IMR-90 (cell line): ENCODE measurements at places on chromosomes 1 and 21. TPM values are rescaled to one million over a fixed set of nuclear protein-coding genes. Genes with fewer than 3 reads are reported as not detected.

Gene PPP2R5A
- total RNA-seq = 8.4 and 15.3 TPM in 2 replicates

Gene CLDN17
- not detected in 2 replicates for total RNA-seq

Gene LCE2A
- total RNA-seq = not detected in 2 replicates

Gene S1PR1
- 12.5 and 12.9 TPM in 2 replicates for total RNA-seq

Gene OR2T11
- total RNA-seq = not detected in 2 replicates

Gene MATN1
- total RNA-seq = 0.56 TPM in 1 of 2 replicates, not detected in the other

Gene C1QA
- not detected in 2 replicates for total RNA-seq

Gene SMYD3
- 32.5 and 37.6 TPM in 2 replicates for total RNA-seq

Gene RIMS3
- 0.28 and 0.36 TPM in 2 replicates for total RNA-seq

Gene FMO5
- total RNA-seq = 0.36 and 0.83 TPM in 2 replicates

Gene ZNF593OS
- total RNA-seq = not detected in 2 replicates

Gene IKBKE
- 21.4 and 24.0 TPM in 2 replicates for total RNA-seq

Gene WLS
- 139 and 157 TPM in 2 replicates for total RNA-seq

Gene EFNA3
- total RNA-seq = 0.56 and 0.72 TPM in 2 replicates

Gene SPATA45
- total RNA-seq = not detected in 2 replicates

Gene SPRR5
- total RNA-seq = not detected in 2 replicates

Gene OR6K3
- not detected in 2 replicates for total RNA-seq

Gene C1orf116
- under 0.01 TPM in 1 of 2 replicates, not detected in the other for total RNA-seq

Gene RNU1-2
- under 0.01 TPM in 2 replicates for total RNA-seq

Gene TAF1A
- 5.4 and 10.0 TPM in 2 replicates for total RNA-seq

Gene SPRR1A
- not detected in 2 replicates for total RNA-seq

Gene TBX19
- 0.18 and 0.28 TPM in 2 replicates for total RNA-seq

Gene WNT3A
- not detected in 2 replicates for total RNA-seq

Gene CCDC18
- total RNA-seq = 7.3 and 20.0 TPM in 2 replicates

Gene AK5
- total RNA-seq = 25.8 and 54.7 TPM in 2 replicates

Gene NIBAN1
- 10.0 and 10.3 TPM in 2 replicates for total RNA-seq

Gene OR2AK2
- total RNA-seq = not detected in 2 replicates

Gene CAPN2
- 430 and 460 TPM in 2 replicates for total RNA-seq

Gene LCE1D
- not detected in 2 replicates for total RNA-seq

Gene BSND
- total RNA-seq = not detected in 2 replicates

Gene CASP9
- total RNA-seq = 5.3 and 7.0 TPM in 2 replicates

Gene IRF2BP2
- total RNA-seq = 37.2 and 47.0 TPM in 2 replicates

Gene RXFP4
- not detected in 2 replicates for total RNA-seq

Gene NUP133
- 30.5 and 33.1 TPM in 2 replicates for total RNA-seq

Gene COL6A2
- total RNA-seq = 208 and 222 TPM in 2 replicates

Gene TP73
- total RNA-seq = not detected in 2 replicates

Gene TIAM1
- total RNA-seq = 9.2 and 9.3 TPM in 2 replicates

Gene GABRD
- total RNA-seq = not detected in 2 replicates

Gene PPFIA4
- 3.6 and 5.4 TPM in 2 replicates for total RNA-seq

Gene SDC3
- total RNA-seq = 13.1 and 14.2 TPM in 2 replicates

Gene FLG2
- total RNA-seq = not detected in 2 replicates

Gene FMO3
- under 0.01 TPM in 1 of 2 replicates, not detected in the other for total RNA-seq

Gene MAP10
- 1.1 TPM in 2 replicates for total RNA-seq

Gene LRRC38
- not detected in 2 replicates for total RNA-seq
